ENCODE measurements at places on chromosomes 3 and 15.
A peak's percentile ranks its signal among the peaks of the same experiment; 100 is the strongest.

DNA sequence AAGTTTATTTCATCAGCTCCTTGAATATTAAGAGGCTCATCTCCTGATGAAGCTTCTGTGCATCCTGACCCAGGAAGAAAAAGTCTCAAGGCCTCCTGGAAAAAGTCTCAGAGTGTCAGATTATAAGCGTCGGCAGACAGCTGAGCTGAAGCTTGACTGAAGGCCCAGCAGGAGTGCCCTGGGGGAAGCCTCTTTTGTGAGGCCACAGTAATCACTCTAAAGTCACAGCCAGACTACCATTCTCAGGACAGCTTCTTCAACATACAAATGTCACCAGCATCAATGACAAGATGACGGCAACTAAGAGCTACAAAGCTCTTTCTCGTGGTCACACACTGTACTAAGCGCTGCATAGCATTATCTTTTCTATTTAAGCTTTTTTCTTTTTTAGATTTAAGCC is 72.7 kb upstream of the LRRN1 start:
- DNase-seq = no peak

- DNase-seq = no peak
These were observed 220.2 kb downstream of the RORA start for GRCh38 chr15:61008915-61009314.

- no peak for DNase-seq
These were observed 63.9 kb upstream of the TSC22D2 start for GRCh38 chr3:150344079-150344759.

- DNase-seq = no peak
These were observed 123.0 kb upstream of the STAC start for GRCh38 chr3:36257158-36257852.

DNA sequence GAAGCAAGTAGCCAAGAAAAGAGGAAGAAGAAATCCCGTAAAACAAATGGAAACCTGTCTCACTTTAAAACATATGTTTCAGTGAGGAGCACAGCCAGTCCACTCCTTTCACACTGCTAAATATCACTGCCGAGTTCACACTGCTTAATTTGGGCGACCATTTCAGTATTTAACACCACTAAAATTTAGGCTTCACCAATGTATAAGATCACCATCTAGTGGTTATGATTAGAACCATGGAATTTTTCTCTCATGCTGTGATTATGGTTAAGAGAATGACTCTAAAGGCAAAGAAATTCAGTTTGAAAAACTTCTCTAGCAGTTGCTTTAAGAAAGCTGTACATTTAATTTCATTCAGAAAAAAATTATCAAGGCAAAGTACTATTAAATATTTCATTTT is 16.6 kb downstream of the SLC4A7 start:
- peak; percentile 2 for DNase-seq

- no peak for DNase-seq
These were observed 125.1 kb upstream of the SLC25A36 start for GRCh38 chr3:140816372-140817195.

DNA sequence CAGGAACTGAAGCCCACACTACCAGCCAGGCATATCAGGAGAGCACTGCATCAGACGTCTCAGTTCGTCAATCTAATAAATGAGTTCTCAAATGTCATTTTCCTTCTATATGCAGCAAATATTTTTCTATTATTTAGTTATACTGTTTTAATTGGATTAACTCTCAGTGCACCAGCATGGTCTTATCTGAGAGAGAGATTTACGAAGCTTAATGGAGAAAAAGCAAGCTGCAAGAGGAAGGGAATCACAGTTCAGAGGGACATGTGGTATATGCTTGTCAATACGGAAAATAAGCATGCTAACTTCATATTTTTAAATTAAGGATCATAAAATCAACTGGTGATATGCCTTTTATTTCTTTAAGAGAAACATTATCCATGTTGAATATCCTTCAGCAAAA is 213.1 kb upstream of the NECTIN3 start:
- no peak for DNase-seq

GRCh38 chr3:100029689-100030088 is 84.6 kb downstream of the FILIP1L start:
- no peak for DNase-seq

DNA sequence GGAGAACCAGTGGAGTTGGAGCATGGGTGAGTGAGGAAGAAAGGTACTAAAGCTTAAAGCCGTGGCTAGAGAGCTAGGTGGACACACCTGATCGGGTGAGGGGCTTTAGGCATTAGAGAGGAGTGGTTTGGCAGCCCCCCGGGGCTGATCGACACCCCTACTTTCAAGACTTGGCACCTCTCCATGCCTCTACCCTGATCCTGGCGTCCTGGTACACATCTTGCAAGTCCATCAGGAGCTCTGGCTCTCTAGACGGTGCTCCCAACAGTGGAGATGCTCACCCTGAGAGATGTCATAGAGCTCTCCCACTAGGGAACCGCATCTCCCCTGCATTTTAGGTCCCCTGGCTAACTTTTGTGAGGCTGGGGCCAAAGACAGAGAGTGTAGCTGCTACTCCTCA is 98.1 kb downstream of the XXYLT1 start:
- DNase-seq = no peak

DNA sequence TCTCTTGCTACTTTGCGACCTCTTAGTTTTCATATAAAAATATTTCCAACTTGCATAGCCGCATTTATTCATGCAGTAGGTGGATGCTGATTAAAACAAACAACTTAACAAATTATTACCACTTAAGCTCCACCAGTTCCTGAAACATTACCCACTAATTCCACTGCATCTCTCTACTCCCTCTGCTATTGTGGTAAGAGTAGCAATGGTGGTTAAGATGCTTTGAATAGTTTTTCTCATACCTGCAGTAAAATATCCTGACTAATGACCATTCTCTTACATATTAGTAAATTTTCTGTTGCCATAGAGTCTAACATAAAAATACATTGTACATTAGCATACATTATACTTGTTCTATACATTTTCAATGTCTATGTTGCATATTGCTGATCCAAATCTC is 397.6 kb upstream of the PLSCR5 start:
- DNase-seq = no peak

DNA sequence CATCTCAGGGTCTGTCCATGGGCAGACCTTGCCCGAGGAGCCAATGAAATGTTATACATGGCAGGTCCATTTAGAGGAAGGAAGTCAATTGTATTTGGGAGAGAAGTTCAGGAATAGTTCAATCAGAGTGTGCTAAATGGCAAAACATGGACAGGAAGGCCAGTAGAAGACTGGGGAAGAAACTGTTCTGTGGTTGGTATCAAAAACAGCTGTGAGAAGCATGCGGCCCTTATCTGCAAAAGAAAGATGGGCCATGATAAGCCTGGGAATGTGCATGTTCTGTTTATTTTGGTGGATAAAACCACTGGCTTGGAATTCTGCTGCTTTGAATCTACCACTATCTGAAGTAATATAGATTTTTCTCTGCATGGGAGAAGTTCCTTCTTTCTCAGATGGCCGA is 100.4 kb downstream of the MCTP2 start:
- DNase-seq = no peak

- no peak for DNase-seq
These were observed 11.6 kb downstream of the CLCN2 start for GRCh38 chr3:184349563-184350470.

GRCh38 chr3:27127195-27127594 is 242.0 kb downstream of the NEK10 start:
- no peak for DNase-seq

- no peak for DNase-seq
These were observed 29.8 kb downstream of the PTH1R start for GRCh38 chr3:46907271-46907670.

- DNase-seq = no peak
These were observed 56.0 kb upstream of the SLC4A7 start for GRCh38 chr3:27540231-27540630.

- no peak for DNase-seq
These were observed 244.2 kb upstream of the LRIG1 start for GRCh38 chr3:66744986-66745385.

GRCh38 chr3:105388176-105388575 is 21.5 kb downstream of the ALCAM start:
- no peak for DNase-seq

DNA sequence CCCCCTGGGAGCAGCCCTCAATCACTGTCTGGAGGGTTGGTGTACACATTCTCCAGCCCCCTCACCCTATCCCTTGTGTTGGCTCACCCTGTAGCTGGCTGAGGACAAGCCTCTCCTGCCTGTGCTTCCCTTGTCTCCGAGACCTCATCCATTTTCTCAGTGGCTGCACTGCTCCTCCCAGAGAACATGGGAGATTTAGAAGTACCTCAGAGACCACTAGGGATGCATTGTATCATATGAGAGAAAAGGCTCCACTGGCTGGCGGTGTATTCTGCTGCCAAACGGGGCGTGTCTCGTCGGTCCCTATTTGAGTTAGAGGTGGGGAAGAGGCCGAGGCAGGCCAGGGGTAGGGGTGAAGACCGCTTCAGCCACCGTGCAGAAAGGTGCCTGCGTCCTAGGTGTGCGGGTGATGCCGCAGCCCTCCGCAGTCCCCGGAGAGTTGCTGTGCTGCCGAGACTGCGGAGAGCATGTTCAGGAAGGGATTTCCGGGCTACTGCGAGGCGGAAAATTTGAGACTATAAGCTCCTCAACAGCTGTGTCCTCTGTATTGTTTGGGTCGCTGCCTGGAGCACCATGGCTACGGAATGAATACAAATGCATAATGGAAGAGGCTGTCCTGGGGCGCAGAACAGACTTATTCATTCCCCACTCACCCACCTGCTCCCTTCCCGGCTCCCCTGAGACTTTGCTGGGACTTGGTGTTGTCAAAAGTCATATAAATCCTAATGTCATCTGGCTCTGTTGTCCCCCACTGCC is 43.8 kb downstream of the SPSB4 start:
- no peak for DNase-seq

GRCh38 chr3:13053893-13054292 is 19.3 kb downstream of the IQSEC1 start:
- DNase-seq = peak; percentile 34

DNA sequence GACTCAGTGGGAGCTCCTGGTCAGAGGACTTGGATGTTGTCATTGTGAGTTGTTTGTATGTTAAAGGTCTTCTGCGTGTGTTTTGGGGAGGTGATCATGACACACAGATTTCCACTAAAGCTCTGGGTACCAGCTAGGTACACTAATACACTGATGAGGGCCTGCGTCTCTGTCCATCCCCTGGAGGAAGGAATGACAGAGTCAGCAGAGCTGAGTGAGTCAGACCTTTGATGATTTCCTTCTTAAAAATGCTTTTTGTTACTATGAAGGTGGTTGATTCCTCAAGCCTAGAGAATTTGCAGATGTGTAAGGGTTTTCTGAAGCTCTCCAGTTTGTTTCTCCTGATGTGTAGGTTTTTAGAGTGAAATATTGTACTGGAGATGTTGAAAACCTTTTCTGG is 424.1 kb upstream of the TPM1 start:
- DNase-seq = no peak

DNA sequence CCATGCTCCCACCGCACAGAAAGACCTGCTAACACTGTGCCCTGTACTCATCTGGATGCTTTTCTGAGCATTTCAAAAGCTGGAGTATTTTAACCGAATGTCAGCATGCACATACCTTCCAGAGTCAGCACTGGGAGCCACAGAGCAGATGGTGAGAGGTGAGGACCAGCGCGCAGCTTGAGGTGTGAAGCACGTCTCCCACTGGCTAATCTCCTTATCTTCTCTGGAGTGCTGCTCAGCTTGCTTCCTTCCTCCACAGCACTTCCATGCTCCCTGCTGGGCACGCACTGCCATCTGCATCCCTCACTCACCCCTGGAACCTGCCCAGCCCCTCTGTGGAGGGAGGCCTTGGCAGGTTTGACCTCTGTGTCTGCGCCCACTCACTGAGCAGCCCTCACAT is at the start of gene GNB5:
Gene GNB5 (minus strand): TSS at position 186 of the 400 bp plus-strand sequence. CDS start 6,716 bp downstream, outside the sequence.
- no peak for DNase-seq

DNA sequence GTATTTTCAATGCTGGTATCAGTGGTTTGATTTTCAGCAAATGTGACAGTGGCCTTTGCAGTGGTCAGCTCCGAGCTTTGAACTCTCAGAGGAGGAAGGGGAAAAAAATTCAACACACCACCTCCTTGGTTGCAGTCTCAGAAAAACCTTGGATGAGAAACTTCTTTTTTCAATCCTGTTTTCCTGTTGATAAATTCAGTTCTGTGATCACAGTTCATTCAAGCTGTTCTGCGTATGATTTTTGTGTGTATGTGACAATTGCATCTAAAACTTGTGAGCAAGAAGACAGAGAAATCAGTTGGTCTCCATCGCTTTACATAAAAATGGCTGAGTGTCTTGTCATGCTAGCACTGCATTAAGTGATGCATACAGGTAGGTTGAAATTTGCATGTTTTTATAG is 19.2 kb downstream of the ZBTB38 start:
- DNase-seq = no peak

Data from anterior cingulate cortex (tissue), 58 donors.